ENCODE measurements at places on chromosomes 5 and 9.

- DNase-seq, result peak; percentile 70
Observed at GRCh38 chr5:127518319-127518621, 830 bp downstream of the PRRC1 start.

DNA sequence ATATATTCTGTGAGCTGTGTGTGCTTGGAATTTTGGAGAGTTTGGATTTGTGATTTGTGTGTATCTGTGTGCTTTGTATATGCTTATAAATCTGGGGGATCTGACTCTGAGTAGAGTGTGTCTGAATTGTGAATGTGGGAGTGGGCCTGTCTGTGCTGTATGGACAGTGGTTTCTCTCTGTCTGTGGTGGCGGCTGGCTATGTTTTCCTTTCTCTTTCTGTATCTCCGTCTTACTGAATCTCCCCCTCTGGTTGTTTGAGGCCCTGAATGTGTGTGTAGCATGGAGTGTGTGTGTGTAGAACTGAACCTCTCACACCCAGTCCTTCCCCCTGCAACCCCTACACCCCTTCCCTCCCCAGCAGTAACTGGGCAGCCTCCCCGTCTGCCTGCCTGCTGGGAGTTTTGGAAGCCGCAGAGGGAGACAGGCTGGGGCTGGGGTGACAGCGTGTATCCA lies 4.7 kb downstream of the CXXC5 start:
- DNase-seq, result no peak

- no peak for DNase-seq
Observed at GRCh38 chr5:61407706-61408270, 75.7 kb downstream of the ZSWIM6 start.

DNA sequence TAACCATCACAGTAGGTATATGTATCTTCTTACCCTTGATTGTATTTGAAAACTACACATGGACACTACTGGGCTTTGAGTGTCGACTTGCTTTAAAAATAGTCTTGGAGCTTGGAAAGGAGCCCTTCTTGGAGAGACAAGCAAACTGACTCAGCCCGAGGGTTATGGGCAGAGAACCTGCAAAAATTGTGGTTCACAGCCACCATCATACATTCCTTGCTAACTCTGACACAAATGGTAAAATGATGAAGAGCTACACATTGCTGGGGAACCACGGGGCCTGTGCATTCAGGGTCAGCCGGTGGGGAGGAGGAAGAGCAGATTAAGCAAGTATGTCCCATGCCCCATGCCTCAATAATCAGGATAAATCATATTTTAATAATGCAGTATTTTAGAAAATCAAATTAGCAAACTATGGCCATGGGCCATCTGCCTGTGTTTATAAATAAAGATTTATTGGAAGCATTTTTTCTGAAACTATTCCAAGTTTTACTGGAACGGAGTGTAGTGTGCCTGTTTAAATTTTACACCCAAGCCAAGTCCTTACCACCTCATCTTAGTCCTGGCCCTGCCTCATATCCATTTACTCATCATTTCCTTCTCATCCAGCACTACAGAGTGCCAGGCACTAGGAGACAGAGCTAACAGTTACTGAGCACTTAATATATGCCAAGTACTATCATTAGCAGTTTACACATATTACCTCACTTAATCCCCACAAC lies 195.7 kb downstream of the PALM2AKAP2 start:
- DNase-seq, result peak; percentile 98

- peak; percentile 9 for DNase-seq
Observed at GRCh38 chr9:130368631-130369103, 76.1 kb upstream of the ASS1 start.

DNA sequence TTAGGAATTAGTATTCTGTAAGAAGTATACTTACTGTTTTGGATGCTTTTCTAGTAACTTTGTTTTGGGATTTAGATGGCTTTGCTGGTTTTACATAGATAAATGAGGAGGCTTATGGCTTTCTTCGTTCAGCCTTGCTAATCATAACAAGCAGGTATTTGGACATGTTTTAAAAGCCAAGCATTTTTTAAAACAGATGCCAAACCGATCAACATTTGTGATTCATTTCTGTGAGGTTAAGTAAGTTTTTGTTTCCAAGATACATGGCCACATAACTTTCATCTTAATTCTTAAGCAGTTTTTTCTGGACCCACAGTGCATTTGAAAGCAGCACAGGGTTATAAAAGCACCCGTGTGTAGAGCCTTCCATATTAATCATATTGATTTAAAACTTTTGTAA lies 21.7 kb downstream of the TARS1 start:
- peak; percentile 59 for DNase-seq

DNA sequence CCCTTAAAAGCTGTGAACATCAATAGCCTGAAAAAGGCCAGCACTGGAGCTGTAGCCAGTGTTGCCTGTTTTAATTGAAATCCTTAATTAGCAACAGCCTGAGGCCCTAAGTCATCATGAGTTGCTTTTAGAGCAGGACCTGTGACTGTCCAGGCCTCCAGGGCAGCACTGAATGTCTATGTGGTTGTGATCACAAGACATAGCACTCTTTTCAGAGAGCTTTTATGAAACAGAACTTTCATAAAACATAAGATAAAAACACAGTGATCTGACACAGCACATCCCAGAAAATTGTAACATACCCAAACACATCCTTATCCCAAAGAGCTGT lies 85.5 kb upstream of the MYO10 start:
- no peak for DNase-seq

DNA sequence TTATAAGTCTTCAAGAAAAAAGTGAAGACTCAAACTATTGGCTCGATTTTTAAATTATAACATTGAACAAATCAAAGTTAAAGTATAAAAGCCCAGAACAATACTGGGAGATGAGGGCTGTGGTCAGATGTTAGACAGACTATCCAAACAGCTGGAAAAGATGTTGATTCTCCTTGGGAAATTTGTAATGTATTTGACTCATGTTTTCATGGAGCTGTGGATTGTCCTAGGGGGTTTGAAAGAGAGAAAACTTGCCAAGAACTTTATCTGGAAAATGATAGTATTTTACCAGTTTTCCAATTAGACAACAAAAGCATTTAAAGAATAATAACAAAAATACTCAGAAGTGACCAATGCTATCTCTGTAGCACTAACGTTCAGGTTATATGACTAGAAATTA lies 339.2 kb downstream of the ARL15 start:
- DNase-seq, result no peak

GRCh38 chr5:143312822-143313221 lies 90.7 kb downstream of the NR3C1 start:
- DNase-seq, result no peak

- peak; percentile 80 for DNase-seq
Observed at GRCh38 chr5:71830681-71831539, 111.8 kb downstream of the CARTPT start.

DNA sequence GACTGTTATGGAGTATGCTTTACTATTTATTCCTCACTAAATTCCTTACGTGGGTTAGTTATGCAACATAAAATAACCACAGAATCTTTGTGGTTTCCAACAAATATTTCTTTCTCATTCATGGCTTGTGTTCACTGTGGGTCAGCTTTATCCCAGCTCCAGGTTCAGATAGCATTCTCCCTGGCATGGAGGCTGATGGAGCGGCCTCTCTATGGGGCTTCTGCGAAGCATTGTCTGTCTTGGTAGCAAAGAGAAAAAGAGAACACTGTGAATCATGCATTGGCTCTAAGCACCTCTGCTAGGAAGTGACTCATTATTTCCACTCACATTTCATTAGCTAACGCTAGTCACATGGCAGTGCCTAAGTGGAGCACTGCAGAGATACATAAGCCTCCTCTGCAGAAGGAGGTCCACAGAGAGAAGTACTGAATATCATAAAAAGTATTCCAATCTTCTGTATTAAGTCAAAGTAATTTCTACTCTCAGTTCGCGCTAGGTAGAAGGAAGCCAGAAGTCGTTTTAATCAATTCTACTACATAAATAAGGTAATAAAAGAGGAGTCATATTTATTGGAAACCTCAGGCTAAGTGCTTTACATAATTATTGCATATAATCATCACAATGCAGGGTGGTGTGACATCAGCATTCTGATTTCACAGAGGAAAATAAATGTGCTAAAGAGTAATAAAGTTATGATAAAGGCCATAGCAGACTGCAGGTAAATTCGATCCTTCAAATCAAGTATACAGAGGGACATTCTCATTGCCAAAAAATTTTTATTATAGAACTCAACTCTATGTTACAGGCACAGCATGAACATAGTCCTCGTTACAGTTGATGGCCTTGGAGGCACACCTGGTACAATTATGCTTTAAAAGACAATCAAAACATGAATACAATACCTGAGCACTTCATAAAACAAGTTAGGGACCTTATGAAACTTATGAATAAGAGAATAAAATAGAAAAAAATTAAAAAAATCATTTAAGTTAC lies 531.1 kb downstream of the CETN3 start:
- DNase-seq, result peak; percentile 99

GRCh38 chr9:13022756-13023155 lies 247.9 kb downstream of the LURAP1L start:
- DNase-seq, result peak; percentile 16

DNA sequence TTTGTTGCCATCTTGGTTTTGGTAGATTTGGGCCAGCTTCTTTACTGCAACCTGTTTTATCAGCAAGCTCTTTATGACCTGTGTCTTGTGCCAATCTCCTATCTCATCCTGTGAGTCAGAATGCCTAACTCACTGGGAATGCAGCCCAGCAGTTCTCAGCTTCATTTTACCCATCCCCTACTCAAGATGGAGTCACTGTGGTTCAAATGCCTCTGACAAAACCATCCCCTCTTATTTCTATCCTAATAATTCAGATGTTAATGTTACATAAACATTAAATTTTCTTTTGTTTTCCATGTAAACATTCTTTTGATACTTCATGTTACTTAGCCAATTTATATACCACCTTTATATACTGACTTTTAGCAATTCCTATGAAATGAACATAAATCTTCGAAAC lies 746.3 kb downstream of the CDH18 start:
- DNase-seq, result peak; percentile 29

- no peak for DNase-seq
Observed at GRCh38 chr9:131831380-131832165, 91.7 kb upstream of the RAPGEF1 start.

DNA sequence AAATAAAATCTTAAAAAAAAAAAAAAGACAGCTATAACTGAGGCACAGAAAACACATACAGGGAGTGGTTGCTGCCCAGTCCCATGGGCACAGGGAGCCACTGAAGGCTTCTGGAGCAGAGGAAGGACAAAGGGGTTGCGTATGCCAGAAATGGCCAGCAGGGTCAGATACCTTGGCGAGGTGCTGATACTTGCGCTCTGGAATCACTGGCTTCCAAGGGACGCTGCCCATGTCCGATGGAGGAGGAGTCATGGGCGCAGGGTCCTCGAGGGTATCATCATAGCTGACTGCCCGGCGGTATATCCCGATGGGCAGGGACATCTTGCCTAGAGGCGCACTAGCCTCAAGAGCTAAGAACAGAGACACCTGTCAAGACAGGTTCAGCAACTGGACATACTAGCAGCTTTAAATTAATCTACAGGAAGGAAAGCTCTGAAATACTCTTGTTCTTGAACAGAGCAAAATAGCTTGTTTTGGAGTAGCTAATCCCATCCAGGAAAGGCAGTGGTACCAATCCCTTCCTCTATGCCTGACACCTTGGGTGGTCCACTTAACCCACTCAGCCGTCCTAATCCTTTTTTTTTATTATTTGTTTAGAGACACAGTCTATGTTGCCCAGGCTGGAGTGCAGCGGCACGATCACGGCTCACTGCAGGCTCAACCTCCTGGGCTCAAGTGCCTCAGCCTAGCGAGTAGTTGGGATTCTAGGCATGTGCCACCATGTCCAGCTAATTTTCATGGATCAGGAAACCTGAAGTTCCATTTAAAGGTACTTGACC lies 6.0 kb downstream of the KIAA1191 start:
- DNase-seq, result no peak

DNA sequence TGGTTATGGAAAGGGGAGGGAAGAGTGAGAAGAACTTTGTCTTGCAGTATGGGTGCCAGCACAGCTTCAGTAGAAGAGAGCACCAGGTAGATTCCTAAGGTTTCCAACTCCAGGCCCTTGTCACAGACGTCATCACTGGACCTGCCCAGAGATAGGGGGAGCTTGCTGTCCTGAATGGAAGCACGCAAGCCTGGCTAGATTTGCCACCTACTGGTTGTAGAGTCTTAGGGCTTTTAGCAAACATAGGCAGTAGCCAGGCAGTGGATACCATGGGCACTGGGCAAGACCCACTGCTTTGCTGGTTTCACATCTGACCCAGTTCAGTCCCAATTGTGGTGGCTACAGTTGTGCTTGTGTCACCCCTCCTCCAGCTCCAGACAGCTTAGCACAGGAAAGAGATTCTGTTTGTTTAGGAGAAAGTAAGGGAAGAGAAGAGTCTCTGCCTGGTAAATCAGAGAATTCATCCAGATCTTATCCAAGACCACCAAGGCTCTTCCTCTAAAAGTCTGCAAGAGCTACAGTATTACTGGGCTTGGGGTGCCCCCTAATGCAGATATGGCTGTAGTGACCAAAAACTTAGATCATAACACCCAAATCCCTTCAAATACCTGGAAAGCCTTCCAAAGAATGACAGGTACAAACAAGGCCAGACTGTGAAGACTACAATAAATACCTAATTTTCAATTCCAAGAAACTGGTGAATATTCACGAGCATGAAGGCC lies 158.9 kb downstream of the HINT1 start:
- no peak for DNase-seq

- DNase-seq, result peak; percentile 44
Observed at GRCh38 chr5:5331848-5332247, 90.6 kb upstream of the ICE1 start.
